ENCODE measurements at places on chromosomes 7 and 10. TPM values are rescaled to one million over a fixed set of nuclear protein-coding genes. Genes with fewer than 3 reads are reported as not detected.

Gene NEUROD6
- total RNA-seq: not detected

Gene HECW1
- total RNA-seq: 36.2 TPM

Gene PRLHR
- not detected for total RNA-seq

Gene UTF1
- not detected for total RNA-seq

Gene CRPPA
- 0.26 TPM for total RNA-seq

Gene FAM25G
- total RNA-seq: not detected

Gene SPACDR
- total RNA-seq: 0.60 TPM

Gene WEE2
- 0.05 TPM for total RNA-seq

Gene NEUROG3
- not detected for total RNA-seq

Gene VOPP1
- 129 TPM for total RNA-seq

Gene CYP2C9
- not detected for total RNA-seq

Gene CYP3A5
- total RNA-seq: 1.9 TPM

Gene GPER1
- total RNA-seq: 7.3 TPM

Gene ETV1
- total RNA-seq: 9.8 TPM

Gene GCK
- not detected for total RNA-seq

Gene CCDC136
- total RNA-seq: 5.3 TPM

Data from A172 (cell line).